ENCODE measurements at places on chromosomes 11 and 22.
A peak's percentile ranks its signal among the peaks of the same experiment; 100 is the strongest.

DNA sequence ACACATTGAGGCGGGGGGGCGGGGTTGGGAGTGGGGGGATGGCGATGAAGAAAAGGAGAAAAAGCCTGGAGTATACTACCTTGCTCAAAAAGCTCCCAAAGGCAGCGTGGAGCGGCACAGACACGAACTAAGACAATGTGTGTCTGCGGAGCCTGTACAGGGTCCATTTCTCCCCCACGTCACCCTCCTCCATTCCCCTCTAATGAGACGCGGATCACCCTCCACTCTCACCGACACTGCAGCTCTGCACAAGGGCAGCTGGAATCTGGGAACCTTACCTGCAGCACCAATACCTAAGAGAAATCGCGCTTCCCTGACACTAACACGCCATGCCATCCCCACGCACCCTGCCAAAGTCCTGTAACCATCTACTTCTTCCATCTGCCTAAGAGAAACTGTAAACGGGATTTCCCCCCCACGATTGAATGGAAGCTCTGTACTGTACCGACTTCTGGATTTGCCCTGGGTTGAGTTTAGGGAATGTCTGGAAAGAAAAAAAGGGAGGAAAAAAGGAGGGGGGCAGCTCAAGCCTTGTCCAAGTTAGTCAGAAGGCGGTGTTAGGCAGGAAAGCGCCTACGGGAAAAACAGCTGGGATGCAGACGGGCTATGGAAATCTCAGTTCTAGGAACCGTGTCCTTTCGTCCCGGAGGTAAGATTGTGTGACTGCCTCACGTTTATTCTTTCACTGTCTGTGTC lies 125.7 kb upstream of the C11orf58 start:
- peak; percentile 35 for DNase-seq

GRCh38 chr11:121449123-121449522 lies 3.0 kb upstream of the SORL1 start:
- DNase-seq = no peak

DNA sequence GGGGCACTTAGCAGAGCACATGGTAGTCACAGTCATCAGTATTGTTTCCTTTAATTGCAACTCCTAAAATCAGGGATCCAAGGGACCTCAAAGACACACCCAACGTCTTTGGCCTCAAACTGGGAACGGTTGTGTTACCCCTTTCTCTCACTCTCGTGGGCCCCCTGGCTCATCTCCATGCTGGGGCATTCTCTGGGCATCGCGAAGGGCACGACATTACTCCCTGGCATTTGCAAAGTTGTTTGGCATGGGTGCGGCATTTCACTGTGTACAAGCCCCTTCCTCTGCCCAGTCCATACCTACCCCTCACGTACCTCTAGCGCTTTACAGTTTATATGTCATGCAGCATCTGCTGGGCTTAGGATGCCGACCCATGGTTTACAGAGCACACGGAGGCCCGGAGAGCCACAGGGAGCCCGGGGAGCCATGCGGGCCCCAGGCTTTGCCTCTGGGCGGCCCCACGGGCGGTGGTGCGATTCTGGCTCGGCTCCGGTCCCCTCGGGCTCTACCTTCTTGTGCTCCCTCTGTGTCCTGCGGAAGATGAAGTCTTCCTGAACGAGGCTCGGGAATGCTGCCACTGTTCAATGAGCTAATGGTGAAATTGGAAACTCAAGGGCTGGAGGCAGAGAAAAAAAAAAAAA lies 21.9 kb upstream of the CACNG2 start:
- peak; percentile 1 for DNase-seq

- DNase-seq = no peak
These were observed 17.9 kb upstream of the ADA2 start for GRCh38 chr22:17237038-17237668.

GRCh38 chr11:46588131-46588530 lies 5.7 kb downstream of the AMBRA1 start:
- no peak for DNase-seq

DNA sequence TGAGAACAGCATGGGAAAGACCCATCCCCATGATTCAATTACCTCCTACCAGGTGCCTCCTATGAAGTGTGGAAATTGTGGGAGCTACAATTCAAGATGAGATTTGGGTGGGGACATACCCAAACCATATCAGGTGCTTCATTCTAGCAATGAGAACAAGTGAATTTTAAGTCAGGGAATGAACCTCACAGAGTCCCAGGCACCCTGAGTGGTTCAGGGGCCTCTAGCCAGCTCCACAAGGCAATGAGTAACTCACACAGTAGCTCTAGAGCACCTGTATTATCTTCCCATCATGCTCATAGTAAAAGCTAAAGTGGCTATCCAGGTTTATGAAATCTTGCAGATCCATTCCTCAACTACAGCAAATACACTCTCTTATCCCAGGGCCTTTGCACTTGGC lies 13.1 kb upstream of the ACCSL start:
- DNase-seq = no peak

- DNase-seq = no peak
These were observed 14.5 kb upstream of the DGKZ start for GRCh38 chr11:46332568-46333393.

DNA sequence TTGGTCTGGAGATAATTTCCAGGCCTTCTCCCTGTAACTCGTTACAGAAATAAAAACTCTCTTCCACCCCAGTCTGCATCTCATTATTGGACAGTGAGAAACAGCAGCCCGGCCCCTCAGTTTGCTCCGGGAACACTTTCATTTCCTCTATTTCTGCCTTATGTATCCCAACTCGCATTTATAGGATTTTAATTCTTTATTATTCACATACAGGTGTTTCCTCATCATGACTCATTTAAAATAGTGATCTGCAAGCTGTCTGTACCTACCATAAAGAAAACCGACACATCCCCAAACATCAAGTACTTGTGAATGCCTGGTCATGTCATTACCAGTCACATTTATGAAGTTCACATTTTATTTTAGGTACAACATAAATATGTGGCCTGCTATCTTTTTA lies 42.8 kb downstream of the PIWIL3 start:
- no peak for DNase-seq

GRCh38 chr11:62925308-62925707 lies 4.1 kb upstream of the CHRM1 start:
- DNase-seq = no peak

DNA sequence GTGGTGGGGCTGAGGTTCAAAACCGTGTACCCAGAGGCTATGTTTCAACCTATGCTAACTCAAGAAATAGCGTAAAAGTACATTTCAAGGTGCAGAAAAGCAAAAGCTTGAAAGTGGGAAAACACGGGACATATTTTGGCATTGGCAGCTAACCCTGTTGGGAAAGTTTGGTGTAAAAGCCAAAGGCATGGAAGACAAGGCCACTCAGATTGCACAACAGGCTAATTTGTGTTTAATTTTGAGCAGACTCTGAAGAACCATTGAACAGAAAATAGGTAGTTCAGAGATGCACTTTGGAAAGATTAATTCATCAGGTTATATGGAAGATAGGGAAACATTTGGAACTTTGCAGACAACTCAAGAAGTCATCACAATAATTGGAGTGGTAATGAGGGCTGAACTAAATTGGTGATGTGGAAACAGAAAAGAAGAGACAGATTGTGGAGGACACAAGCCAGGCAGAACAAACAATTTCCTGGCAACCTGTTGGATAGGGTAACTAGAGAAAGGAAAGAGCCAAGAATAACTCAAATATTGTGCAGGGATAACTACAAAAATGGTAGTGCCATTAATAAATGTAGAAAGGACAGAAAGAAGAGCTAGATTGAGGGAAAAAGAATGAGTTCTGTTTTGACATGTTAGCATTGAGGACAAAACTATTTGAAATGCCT lies 140.5 kb upstream of the PGR start:
- no peak for DNase-seq

DNA sequence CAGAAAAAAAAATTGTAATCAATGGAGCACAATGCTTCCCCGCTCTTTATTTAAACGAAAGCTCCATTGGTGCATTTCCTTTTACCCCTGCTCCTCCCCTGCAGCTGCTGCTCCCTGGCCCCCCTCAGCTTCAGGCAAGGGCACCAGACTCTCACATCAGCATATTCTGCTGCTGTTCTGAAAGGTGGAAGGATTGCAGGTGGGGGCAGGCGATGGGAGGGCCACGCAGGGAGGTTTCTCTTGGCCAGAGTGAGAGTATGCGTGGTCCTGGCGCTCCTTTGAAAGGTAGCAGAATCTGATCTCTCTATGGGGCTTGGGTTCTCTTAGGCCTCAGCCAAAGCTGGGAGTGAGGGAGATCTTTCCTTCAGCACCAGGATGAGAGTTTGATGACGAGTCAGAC lies 240.9 kb upstream of the CADM1 start:
- no peak for DNase-seq

DNA sequence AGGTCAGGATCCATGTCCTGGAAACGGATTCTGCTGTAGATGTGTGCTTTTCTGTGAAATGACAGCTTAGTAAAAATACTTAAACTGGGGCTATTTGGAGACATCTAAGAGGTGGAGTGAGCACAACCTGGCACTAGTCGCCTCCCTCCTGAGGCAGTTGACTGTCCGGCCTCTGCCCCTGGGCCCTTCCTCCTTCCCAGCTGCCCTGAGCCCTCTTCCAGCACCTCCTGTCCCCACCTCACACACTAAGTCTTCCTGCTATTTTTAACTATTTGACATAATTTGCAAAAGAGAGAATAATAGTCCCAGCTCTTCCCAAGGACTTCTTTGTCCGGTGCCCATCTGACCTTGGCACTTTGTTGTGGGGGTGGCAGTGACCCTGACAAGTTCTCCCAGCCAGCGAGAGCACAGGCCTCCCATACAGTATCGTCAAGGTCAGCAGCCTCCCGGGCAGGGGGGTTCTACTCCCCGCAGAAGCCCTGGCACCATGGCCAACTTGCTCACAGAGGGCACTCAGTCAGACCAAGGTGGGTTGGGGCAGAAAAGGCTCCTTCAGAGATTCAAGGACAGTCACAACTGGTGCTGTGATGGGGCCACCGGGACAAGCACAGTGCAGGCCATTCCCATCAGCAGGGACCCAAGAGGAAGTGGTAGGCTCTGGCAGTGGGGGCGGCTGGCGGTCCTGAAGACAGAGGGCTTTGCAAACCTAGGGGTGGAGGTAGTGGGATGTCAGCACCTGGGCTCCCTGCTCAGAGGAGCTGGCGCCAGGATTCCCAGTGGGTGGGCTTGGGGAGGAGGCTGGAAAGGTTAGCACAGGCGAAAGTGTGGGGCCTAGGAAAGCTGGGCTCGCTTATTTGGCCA lies 5.5 kb upstream of the NEAT1 start:
- DNase-seq = no peak

DNA sequence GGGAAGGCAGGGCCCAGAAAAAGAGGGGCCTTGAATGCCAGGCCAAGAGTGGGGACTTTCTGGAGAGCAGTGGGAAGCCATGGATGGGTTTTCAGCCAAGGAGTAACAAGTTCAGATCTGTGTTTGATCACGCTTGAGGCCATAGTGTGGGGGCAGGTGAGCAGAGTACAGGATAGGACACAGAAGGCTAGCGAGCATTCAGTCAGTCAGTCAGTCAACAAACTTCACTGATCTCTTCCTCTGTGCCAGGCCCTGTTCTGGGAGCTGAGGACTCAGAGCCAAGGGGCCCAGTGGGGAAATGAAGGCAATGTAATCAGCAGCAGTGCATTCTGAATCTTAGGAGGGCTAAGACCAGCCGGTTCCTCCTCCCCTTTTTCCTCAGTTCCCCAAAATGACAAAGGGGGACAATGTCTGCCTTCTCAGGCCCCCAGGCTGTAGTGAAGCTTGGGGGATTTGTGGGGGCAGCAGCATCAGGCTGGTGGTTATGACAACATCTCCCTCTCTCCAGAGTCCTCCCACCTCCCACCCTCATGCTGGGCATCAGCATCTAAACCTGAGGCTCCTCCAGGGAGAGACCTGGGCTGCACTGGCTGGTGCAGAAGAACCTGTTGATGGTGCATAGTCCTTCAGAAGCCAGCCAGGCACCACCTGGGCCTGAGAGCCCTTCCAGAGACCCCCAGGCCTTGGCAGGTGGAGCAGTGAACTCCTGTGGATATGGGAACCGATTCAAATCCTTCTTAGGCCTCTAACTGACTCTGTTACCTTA lies 42.9 kb upstream of the TPBGL start:
- DNase-seq = no peak

DNA sequence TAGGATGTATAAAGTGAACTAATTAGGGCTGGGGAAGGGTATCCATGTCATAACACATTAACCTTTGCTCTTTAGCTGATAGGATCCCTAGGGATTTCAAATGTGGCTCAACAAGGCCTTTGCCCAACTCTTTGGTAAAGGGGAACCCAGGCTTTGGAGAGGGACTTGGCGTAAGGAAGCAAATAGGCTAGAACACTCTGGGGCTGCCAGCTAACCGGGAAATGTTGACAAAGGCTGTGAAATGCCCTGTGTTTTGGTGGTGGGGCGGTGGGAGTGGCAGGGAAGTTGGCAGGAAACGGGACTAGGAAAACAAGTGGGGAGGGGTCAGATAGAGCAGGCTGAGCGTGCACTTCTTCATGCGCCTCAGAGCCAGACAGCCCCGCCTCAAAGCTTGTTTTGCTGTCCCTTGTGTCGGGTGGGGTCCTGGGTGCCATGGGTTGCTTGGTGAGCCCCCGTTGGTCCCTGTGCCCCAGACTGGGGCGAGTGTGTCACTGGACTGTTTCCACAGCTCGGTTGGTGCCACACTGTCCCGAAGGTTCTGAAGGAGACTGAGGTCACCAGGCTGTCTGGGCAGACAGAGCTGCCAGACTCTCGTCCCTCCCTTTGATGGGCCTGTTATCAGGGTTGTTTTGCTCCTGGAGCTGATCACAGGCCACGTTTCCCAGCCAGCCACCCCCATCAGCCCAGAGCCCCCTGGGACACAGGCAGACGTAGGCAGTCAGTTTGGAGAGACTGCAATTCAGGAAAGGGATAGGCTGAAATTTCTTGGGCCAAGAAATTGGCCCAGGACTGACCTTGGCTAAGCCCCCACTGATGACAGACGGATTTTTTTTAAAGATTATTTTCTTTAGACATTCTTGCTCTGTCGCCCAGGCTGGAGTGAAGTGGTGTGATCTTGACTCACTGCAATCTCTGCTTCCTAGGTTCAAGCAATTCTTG lies 19.6 kb downstream of the KCTD21 start:
- DNase-seq = peak; percentile 87

GRCh38 chr11:57300785-57301184 lies 24.0 kb downstream of the TNKS1BP1 start:
- no peak for DNase-seq

GRCh38 chr11:73237471-73238290 lies 19.6 kb downstream of the P2RY2 start:
- peak; percentile 24 for DNase-seq

DNA sequence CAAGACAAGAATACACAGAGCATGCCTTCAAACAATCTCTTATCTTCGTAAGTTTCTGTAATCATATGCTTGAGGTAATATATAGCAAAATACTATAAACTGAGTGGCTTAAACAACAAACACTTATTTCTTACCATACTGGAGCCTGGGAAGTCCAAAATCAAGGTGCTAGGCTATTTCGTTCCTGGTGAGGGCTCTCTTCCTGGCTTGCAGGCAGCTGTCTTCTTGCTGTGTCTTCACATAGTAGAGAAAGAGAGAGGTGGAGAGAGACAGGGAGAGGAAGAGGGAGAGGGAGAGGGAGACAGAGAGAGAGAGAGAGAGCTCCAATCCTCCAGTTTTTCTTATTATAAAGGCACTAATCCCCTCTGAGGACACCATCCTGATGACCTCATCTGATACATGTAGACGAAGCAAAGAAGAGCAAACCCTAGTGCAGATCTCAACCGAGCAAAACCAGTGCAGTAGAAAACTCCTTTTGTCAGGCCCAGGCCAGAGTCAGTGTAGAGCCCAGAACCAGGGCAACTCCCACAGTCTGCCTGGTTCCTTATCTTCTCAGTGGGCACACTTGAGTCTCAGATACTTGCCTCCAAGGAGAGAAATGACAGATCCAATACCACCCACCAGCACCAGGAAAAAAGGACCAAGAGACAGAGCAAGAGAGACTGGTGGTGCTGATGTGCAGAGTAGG lies 297.1 kb upstream of the NCAM1 start:
- DNase-seq = no peak
